ENCODE measurements at places on chromosomes 6 and 20.

- no peak for DNase-seq
These were observed 35.2 kb downstream of the NDUFAF5 start for GRCh38 chr20:13819885-13820645.

DNA sequence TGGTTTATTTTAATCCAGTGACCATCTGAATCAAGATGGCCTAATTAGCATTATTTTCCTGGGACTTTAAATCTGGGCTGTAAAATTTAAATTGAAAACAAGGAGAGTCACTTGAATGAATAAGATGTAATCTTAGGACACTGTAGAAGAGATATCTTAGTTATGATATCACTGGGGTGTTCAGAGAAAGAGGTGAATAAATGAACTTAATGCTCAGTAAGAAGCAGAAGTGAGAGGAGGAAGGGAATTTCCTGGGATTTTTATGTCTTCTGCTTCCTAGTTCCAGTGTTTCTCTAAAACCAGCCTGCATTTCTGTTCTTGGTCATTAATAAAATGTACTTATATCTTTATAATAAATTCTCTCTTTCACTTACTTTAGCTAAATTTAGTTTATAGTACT, 136.8 kb upstream of the PTPRK start:
- DNase-seq, result no peak

DNA sequence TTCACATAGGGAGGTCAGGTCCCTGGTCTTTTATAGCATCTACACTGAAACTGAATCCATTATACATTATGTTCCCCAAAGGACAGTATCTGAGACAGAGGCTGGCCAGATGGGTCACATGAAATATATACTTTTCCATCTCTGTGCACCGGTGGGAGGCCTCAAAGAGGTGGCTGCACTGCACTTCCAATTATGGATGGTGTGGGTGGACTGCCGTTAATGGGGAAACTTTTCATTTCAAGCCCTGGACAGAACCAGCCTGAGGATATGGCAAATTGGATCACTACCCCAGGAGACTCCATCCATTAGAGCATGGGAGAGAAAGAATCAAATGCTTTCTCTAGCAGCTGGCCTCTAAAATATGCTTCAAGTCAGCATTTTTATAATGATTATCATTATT, 280.5 kb upstream of the OPRM1 start:
- DNase-seq, result no peak

DNA sequence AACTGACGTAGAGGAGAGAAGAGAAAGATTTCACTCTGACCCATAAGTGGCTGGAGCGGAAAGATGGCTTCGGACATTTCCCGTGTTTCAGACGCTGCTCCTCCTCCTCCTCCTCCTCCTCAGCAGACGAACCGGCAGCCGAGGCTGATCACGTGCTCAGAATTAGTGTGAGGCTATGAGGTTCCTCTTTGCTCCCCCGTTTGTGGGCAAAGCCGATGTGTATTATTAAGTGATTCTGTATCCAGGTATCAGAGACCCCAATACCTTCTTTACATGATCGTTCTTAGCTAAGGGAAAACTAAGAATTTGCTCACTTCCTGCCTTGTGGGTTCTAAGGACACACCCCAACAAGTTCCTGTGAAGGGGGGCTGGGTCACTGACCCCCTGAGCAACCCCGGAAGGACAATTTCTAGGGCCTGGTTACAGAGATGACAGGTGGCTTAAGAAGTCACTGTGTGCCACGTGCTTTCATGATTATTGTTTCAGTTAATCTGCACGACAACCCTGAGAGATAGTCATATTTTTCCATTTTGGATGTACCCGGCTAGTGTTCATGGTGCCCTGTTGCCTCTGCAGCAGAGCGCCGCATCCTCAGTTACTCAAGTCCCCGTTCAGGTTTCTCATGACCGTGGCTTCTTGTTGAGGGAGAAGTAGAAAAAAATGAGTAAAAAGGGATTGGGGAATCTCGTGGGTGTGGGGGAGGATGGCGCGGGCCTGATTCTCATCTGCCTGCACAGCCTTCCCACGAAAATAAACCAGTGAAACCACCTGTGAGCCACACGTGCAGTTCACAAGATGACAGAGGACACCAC, 671.8 kb downstream of the QKI start:
- DNase-seq, result no peak

GRCh38 chr6:93238632-93239031, 180.7 kb downstream of the EPHA7 start:
- no peak for DNase-seq

DNA sequence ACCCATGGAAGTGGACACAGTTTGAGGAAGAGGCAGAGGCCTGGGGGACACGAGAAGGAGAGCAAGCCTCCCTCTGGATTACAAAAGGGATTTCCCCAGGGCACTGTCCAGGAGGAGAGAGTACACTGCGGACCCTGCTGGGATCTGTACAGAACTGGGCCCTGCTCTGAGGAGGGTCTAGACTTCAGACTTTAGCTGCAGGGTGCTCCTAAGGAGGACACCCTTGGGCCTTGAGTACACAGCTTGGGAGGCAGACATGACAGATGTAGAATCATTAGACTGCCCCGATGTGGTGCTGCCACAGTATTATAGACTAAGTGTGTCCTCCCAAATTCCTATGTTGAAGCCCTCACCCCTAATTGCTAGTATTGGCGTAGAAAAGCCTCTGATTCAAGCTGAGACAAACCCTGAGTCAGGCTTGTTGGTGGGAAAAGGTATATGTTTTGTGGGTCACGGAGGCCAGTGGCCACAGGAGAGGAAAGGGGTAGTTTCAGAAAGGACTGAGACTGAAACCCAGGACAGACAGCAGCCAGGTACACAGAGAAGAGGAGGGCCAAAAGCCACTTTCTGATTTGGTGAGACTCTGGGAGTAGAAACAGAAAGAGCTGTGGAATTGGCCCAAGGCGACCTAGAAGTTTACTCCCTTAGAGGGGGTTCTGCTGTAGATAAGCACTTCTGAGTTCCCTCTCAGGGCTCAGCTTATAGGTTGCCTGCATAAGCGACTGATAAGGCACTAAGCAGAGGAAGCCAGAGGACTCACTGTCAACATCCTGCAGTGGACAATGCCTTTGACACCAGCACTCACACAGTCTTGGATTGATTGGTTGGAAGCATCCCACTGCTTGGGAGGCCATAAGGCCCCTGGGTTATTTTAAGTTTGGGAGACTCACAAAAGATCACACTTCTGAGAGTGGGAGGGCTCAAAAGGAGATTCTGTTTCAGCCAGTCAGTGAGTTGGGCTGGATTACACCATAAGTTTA, 16.5 kb upstream of the SH3BGRL2 start:
- no peak for DNase-seq

DNA sequence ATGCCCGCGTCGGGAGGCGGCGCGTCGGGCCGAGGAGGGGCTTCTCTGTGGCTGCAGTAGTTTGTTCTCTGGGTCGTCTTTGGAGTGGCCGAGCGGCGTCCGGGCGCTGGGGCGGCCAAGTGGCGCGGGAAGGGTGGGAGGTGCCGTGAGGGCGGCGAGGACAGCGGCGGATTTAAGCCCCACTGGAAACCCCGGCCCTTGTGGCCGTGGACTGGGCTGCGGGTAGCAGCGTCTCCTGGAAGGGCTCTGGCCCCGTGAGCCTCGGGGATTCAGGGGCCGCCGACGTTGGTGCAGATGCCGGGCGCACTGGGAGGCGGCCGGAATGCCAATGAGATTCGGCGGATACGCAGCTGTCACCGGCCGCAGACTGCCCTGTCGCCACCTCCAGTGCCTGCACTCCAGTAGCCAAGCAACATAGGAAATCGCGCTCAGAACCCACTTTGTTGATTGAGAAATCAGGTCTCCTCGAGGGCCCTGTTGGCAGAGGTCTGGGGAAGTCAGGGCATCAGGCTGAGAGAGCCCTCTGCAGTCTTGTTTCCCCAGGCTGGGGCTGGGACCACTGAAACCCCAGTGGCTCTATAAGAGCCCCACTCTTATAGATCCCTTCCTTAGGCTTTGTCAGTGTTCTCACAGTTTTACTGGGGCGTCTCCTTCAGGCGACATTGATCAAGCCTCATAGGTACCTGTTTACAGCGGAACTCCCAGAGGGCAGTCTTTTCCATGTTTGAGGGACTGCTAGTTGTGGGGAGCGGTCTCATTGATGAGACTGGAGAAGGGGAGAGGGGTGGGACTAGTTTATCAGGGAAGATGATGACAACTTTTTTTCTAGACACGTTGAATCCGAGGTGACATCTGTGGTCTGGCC, 642 bp downstream of the GZF1 start:
- no peak for DNase-seq

- DNase-seq, result no peak
These were observed 107.2 kb upstream of the PRDM1 start for GRCh38 chr6:105978974-105979373.

GRCh38 chr6:88208726-88209125, 42.6 kb upstream of the CNR1 start:
- DNase-seq, result no peak

DNA sequence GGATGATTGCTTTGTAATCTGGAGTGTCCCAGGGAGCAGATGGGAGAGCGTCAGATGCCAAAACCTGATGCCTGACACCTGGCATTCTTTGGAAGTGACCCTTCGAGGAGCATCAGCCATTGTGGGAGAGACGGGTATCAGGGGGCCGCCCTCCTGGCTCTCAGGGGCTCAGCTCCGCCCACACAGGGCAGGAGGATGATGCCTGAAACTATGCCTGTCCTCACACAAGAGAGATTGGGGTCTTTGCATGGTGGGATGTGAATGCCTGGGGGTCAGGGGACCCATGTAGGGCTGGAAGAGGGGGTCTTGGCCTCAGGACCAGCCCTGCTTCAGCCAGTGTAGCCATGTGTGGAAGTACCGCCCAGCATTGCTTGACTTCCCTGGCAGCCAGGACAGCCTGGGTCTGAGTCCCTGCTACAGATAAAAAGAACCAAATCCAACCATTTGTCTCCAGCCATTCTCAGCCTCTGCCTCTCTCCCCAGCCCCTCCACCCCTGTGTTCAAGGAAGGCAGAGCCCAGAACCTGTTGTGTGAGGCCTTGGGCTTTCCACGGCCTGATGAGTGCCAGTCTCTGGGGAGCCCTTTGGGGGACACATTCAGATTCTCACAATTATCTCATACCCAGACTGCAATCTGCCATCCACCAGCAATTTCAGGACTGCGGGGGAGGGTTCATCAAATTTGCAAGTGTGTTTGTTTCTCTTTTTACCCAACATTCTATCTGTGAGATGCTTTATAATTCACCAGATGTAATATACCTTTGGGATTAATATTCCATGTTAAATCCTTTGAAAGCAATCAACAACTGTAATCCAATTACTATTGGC, 371.2 kb downstream of the PREX1 start:
- DNase-seq, result no peak

DNA sequence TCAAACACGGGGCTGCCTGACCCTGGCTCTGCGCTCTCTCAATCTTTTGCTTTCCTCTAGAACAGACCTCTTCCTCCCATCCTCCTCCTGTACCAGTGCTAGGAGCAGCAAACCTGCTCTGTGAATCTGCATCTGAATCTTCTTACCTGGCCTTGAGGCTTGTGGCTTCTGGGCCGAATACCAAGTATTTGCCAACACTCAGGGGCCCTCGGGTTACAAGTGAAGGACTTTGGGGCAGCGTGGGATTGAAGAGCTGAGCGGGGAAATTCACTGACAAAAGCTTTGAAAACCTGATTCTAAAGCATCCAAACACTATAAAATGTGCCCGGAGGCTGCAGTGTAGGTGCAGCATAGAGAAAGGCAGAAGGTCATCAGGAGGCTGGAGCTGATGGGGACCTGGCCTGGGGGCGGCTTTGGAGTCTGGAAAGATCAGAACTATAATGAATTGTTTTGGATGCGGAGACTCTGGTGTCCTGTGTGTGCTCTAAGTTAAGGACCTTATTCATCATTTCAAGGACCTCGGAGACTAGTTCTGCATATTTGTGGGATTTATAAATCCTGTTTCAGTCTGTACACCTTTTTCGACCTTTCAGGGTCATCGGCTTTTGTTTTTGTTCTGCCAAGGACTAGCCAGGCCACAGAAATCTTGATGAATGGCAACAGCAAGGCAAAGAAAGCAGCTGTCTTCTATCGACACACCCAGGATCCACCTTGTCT, 16.4 kb upstream of the IGF2R start:
- DNase-seq, result no peak

GRCh38 chr20:24917797-24918578, 31.1 kb upstream of the CST7 start:
- peak; percentile 44 for DNase-seq

DNA sequence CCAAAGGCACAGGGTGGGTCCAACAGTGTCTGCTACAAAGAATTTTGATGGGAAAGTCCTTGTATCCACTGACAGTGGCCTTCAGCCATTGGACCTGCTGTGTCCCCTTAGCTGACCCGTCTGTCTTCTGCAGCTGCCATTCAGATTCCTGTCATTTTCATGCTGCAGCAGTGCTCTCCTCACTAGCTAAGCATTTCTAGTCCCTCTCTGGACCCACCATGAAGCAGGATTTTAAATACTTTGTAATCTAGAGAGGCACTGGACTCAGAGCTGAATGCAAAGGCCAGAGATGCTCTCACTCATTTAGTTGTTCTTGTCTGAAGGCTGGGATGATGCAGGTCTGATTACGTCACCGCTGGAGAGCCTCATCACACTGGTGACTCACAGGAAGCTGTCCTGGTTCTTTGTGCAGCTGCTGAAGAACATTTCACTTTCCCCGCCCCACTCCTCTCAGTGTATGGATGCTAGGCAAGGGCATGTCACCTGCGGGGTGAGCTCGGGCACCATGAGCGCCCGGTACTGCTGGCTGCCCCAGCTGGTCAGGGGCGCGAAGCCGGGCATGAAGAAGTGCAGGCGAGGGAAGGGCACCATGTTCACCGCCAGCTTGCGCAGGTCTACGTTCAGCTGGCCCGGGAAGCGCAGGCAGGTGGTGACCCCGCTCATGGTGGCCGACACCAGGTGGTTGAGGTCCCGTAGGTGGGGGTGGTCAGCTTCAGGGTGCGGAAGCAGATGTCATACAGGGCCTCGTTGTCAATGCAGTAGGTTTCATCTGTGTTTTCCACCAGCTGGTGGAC, 19.4 kb upstream of the TUBB2A start:
- DNase-seq, result no peak

GRCh38 chr6:42898891-42899361, 16.9 kb upstream of the PTCRA start:
- DNase-seq, result peak; percentile 56

DNA sequence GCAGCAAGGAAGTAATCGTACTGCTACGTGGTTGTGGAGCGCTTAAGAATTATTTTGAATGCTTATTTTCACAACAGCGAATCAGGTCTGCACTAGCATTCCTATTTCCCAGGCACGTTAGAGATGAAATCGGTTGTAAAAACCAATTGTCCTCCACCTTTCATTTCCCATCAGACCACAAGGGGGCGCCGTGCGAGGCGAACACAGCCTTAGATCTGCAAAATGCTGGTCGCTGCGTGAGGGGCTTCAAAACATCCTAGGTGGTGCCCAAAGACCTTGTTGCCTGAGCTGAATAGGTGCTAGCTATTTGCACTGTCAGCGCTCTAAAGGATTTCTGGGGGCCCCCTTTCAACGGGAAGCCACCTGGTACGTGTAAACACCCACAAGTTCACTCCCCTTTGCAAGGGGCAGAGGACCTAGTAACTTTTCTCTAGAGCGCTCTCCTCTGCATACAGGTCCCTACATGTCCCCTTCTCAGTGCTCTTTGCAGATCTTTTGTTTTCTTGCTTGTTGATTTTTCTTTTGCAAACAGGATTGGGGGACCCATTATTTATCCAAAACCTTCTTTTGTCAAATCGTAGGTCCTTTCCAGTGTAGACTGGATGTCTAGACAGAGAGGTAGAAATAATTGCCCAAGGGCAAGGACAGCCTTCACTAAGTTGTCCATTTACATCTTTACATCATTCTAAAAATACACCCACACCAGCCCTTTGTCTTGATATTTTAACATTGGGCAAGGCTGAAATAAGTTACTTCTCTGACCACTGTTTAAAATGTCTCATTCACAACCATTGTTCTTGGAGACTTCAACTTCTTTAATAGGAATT, 59.8 kb downstream of the NEDD9 start:
- DNase-seq, result peak; percentile 72

Measured in activated CD4-positive, alpha-beta T cell treated with anti-CD3 and anti-CD28 coated beads for 24 hours (primary cell).